ENCODE measurements at places on chromosomes 2 and 18.

DNA sequence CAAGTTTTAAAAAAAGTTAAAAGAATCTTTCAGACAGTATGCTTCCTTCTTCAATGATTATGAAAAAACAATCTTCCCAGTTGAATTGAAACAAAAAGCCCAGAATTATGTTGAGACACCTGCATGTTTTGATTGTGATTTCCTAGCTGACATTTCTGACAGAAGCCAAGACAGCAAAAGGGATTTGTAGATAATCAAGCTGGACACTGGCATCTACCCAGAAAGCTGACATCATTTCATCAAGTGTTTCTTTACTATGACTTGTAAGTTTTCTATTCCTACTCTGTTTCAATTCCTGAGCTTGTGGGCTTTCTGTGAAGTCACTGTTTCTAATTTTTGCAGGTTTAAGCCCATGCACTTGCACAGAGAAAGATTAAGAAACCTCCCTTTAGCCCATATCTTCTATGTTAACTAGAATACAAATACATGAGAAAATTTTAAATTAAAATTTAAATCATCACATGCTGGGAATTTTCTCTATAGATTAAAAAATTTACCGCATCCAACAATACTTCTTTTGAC lies 82.9 kb upstream of the CCDC85A start:
- DNase-seq, result no peak

DNA sequence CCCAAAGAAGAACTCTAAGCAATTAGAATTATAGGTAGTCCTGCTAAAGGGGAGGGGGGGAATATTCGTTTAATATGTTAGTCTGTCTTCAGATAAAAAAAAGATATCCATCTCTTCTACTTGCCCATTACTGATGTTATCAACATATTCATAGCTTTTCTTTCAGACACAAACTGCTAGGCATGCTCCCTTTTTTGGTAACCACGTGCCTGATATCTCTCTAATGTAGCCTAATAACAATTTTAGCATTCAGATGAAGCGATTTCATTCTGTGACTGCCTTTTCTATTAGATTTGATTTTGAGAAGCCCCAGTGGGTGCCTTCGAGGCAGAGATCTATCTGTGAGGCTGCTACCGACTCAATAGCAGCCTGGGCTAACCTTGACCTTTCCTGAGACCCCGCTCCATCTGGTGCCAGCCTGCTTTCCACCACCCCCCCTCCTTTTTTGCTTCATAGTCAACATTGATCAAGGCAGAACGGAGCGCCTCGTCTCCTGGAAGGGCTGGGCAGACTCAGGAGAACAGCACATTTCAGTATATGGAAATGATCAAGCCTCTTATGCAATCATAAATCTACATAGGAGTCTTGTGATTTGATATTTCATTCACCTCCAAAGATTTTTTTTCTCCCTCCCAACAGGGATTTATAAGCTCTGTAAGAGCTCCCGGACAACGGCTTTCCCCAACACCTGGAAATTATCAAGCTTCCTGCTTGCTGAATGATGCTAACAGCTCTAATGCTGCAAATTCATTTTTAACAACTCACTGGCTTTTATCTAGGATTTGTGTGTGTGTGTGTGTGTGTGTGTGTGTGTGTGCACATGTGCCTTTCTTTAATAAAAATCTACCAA lies 14.7 kb upstream of the BCL11A start:
- DNase-seq, result no peak

DNA sequence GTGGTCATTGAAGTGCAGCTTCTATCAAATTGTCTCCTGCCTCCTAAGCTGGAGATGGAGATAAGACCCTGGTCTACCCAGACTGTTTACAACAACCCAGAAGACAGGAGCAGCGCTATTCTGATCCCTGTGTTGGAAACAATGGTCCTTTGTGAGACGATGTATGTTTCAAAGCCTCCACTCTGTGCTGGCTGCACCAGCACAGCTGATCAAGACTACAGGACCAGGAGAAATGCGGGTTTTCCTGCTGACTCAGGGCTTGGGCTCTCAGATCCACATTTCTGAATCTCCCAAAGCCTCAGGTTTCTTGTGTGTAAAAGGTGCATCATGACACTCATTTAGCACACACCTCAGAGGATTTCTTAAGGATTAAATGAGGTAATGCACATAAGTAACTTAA lies 92.0 kb downstream of the POU3F3 start:
- no peak for DNase-seq

- DNase-seq, result no peak
Observed at GRCh38 chr2:239173301-239173700, 227.5 kb downstream of the HDAC4 start.

GRCh38 chr18:36831139-36831538 lies 2.2 kb downstream of the KIAA1328 start:
- DNase-seq, result no peak

GRCh38 chr18:77208964-77209363 lies 40.7 kb upstream of the GALR1 start:
- DNase-seq, result no peak

DNA sequence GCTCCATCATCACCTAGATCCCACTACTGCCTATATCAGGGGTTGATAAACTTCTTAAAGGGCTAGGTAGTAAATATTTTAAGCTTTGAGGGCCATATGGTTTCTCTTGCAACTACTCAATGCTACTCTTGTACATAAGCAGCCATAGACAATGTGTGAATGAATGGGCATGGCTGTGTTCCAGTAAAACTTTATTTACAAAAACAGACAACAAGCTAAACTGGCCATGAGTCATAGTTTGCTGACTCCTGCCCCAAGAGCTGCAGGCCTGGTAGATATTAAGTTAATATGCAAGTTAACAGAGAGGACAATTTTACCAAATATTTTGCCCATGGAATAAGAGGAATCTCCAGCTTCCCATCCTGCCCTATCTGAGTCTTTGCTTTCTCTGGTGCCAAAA lies 29.8 kb upstream of the MYO3B start:
- no peak for DNase-seq

- DNase-seq, result no peak
Observed at GRCh38 chr2:47656715-47657600, 126.0 kb upstream of the MSH6 start.

DNA sequence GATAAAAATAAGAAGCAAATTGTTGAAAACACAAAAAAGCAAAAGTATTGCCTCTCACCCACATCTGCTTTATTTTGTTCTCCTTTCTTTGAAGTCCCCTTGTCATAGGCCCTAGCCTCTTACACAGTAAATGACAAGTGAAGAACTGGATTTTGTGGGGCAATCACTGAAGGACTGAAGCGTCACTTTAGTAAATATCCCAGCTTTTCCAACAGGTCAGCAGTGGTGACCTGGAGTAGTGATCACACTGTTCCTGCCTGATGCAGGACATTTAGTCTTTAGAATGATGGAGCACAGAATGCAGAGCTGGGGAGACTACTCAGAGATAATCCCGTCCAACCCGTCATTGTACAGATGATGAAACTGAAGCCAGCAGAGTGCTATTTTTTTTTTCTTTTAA lies 28.1 kb upstream of the TDRD15 start:
- DNase-seq, result no peak

GRCh38 chr2:191656391-191656790 lies 21.5 kb upstream of the NABP1 start:
- DNase-seq, result no peak

DNA sequence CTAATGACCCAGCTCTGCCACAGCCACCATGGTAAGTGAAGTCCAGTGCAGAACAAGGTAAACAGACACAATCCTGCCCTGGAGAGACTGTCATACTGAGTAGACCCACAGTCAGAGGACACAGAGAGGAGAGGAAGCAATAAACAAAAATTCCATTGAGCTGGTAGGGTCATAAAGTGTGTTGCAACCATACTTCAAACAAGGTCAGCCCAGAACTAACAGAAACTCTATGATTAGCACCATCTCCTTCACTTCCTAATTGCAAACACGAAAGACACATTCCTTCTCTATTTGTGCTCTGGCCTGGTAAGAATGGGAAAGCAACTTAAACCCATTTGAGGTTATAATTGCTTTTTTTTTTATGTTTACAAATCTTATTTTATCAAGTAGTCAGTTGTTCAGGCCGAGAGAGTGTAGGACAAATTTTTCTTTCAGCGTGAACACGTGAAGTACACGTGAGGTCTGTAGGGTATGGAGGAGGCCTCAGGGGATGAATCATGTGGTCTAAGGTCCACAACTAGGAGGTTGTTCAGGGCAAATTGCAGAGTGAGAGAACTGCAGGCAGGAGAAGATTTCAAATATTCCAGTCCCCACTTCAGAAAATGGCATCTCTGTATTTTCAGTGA lies 71.4 kb upstream of the GLS start:
- DNase-seq, result no peak

GRCh38 chr2:129055824-129056223 lies 737.2 kb upstream of the HS6ST1 start:
- DNase-seq, result no peak

- DNase-seq, result no peak
Observed at GRCh38 chr2:85549826-85550225, 10.9 kb downstream of the MAT2A start.

DNA sequence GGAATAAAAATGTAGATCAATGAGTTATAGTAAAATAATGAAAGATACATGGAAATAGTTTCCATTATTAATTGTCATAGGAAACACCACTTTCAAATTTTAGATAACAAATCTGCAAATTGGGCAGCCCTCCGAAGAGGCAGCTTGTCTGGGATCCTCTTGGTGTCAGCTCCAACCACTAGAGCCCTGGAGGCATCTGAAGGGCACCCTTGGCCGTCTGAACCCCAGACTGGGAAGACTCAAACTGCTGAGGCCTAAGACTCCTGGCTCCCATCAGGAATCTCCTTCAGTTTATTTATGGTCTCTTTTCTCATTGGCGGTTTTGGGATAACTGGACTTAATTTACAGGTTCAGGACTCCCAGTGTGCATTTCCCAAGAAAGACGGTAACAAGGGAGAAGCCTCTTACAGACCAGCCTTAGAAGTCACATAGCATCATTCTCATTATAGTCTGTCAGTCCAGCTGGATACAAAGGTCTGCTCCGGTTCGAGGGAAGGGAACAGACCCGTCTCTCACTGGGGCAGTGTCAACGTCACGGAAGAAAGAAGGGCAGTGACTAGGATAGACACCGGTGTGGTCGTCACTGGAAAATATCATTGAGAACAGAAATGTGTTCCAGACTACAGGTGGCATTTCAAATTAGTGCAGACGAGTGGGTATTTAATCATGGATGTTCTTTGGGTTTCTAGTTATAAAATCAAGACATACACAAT lies 390.7 kb upstream of the NETO1 start:
- no peak for DNase-seq

GRCh38 chr2:241771286-241772062 lies 5.1 kb upstream of the GAL3ST2 start:
- no peak for DNase-seq

DNA sequence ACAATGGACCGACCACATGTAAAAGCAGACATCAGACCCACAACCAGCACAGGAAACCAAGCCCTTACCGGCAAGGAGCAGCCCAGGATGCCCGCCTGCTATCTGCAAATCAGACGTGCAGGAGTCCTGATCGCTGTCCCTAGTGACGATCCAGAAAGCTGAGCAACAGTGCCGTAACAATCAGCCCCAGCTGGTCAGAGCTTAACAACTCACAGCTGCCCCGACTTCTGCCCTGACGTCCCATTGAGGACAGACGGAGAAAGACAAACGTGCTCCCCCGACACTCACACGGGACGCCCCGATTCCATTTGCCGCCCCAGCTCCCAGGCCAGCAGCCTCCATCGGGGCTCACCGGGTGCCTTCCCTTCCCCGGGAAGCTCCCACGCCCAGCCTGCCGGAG lies 39.8 kb upstream of the PXDN start:
- no peak for DNase-seq
